ENCODE measurements at places on chromosomes 11 and 22.

GRCh38 chr11:64321533-64321932 lies 3.6 kb downstream of the PRDX5 start:
- no peak for DNase-seq

GRCh38 chr22:20852076-20852475 lies 6.5 kb downstream of the PI4KA start:
- DNase-seq = no peak

DNA sequence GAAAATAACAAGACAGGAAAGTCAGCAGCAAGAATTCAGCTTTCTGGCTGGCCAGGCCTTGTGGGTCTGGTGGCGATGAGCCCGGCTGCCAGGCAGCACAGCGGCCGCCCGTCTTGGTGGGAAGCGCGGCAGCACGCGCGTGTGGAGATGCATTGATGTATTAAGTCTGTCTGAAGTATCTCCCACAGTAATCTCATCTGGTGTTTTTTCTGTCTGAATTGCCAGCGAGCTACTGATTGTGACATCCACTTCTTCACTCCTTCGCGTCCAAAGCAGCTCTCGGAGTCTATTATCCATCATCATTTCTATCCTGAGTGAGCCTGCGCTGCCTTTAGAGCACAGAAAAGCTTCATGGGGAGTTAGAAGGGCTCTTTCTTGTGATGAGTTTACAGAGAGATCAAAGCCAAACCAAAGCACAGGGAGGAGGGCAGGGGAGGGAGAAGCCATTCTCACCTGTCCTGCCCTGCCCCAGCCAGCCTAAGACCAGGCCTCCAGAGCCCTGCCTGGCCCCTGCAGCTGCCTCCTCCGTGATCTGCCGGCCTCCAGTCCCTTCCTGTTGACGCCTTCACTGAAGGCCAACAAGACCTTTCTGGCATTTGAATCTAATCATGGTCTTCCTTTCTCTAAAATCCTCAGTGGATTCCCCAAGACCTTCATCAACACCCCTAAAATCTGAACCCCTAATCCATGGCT lies 1419.0 kb downstream of the TBC1D22A start:
- no peak for DNase-seq

DNA sequence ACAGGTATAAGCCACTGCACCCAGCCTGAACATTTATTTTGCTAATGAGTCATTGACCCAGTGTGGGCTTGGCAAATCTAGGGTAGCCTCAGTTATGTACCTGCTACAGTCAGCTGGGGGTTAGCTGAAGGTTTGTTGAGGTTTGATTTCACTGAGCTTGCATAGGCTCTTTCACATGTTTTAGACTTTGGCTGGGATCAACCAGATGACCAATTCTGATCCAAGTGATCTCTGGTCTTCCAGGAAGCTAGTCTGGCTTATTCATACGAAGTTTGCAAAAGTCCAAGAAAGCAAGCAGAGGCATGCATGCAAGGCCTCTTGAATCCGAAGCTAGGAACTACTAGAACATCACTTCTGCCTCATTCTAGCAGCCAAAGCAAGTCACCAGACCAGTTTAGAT lies 21.0 kb downstream of the SERPING1 start:
- no peak for DNase-seq

- no peak for DNase-seq
Measured at GRCh38 chr11:116558504-116559211, 214.1 kb downstream of the BUD13 start.

GRCh38 chr11:72752088-72752914 lies at the start of gene ARAP1:
Gene ARAP1 (minus strand): TSS chr11:72752408. CDS start chr11:72727128, 25,280 bp downstream.
- peak; percentile 64 for DNase-seq

GRCh38 chr22:18954990-18955571 lies 19.0 kb upstream of the PRODH start:
- DNase-seq = no peak

DNA sequence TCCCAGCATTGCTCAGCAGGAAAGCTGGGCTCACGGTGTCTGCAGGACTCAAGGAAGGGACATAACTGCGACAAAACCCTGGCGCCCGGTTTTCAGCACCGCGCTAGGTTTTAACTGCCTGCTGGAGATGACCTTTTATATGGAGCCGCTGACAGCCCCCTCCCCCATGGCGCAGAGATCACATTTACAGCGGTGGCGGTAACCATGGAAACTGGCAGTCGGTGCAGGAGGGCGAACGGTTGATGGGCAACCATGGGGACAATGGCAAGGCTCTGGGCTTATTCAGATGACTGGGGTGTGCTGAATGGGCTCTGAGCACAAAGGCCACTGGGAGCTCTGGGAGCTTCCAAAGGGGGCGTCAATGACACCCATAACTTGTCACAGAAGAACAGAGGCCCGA lies 37.2 kb downstream of the CELSR1 start:
- DNase-seq = no peak

GRCh38 chr11:15053191-15053685 lies 20.2 kb upstream of the CALCB start:
- DNase-seq = peak; percentile 47

- no peak for DNase-seq
Measured at GRCh38 chr11:70033711-70034070, 44.4 kb upstream of the ANO1 start.

- DNase-seq = no peak
Measured at GRCh38 chr11:100438376-100438775, 248.7 kb upstream of the ARHGAP42 start.

GRCh38 chr22:48103126-48103875 lies 1340.9 kb downstream of the TBC1D22A start:
- DNase-seq = no peak

DNA sequence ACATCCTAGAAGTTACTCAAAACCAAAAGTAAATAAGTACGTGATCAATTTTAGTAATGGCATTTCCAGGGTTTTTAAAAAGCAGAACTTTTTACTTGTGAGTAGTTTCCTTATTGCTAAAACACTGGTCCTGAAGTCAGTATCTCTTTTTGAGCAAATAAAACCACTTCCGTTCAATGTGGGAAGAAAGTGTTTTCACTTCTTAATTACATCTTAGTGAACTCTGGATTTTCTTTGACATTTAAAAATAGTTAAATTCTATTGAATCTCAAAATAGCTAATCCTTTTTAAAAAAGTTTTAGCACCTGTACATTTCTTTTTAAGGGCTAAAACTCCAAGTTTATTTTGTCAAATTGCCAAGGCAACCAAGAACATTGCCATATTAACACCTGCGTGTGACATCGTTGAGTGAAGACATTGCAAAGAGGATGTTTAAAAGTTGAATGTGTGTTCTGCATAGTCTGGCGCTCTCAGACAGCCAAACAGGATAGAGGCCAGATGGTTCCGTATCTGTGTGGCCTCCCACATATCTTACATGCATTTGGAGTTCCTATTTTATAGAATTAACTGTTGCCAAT lies 17.2 kb upstream of the OR5B21 start:
- DNase-seq = peak; percentile 74

- no peak for DNase-seq
Measured at GRCh38 chr11:67054836-67055523, 1.7 kb upstream of the RHOD start.

- no peak for DNase-seq
Measured at GRCh38 chr11:31819621-31820437, 8.7 kb upstream of the PAX6 start.

DNA sequence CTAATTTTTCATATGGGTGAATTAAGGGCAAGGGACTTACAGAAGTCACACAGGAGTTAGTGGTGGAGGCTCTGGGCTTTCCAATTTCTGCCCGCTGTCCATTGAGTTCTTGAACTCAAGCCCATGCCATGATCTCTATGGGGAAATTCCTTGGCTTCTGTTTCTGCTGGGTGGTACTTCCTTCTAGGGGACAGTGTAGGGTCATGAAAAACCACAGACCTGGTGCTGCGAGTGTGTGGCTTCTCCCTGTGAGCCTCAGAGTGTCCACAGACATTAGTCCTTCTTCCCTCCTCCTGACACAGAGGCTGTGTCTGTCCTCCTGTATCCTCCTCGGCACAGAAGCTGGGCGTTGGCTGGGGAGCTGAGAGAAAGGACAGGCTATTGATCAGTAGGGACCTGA lies 6.3 kb upstream of the SEZ6L start:
- no peak for DNase-seq

GRCh38 chr11:61602775-61603569 lies 22.1 kb upstream of the SYT7 start:
- no peak for DNase-seq

- DNase-seq = no peak
Measured at GRCh38 chr11:19453651-19454257, 213.0 kb upstream of the E2F8 start.

GRCh38 chr22:33867118-33867866 lies 53.0 kb downstream of the LARGE1 start:
- DNase-seq = no peak

DNA sequence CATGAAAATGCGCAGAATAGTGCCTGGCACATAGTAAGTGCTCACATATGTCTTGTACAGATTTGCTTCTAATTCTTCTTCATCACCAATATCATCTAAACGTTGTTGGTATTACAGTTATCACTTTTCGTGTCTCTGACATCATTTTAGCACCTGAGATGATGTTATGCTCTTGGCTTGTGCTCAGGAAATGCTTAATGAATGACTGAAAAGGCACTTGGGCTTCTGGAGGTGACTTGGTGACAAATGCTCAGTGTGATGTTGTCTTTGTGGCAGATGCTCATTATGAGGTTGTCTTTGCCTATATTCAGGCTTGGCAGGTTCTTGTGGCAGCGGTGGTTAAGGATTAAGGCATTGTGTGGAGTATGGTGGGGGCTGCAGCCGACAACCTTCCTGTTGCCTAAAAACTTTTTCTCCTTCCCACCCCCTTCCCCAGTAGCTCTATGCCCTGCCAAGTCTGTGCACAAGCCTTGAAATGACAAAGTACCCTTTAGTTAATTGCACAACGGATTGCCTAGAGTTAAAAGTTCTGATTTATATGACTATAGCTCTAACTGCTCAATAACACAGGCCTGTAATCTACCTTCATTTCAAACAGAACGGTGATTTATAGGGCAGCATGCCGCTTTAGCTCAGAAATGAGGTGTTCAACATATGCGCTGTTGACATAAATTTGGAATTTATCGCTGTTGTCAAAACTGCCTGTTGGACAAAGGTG lies 82.5 kb downstream of the ZBTB16 start:
- DNase-seq = no peak

GRCh38 chr11:110878513-110878912 lies 166.3 kb upstream of the ARHGAP20 start:
- DNase-seq = no peak

- no peak for DNase-seq
Measured at GRCh38 chr22:36325154-36326031, 62.4 kb downstream of the MYH9 start.

DNA sequence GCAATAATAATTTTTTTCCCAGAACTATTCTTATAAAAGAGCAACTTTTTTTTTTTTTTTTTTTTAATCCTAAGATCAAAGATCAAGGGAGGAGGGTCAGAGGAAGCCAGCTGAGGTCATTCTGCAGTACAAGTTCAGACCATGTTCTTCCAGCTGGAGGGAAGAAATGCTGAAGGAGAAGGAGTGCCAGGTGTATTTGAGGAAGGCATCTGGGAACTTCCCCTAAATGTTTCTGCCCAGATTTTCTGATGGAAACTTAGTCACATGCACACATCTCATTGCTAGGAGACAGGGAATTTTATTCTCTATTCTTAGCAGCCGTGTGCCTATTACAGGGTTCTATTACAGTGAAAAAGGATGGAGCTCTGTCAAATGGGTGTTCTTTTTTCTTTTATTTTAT lies 208.4 kb downstream of the ARHGAP42 start:
- DNase-seq = no peak

- DNase-seq = no peak
Measured at GRCh38 chr11:67469508-67469811, 409 bp upstream of the TMEM134 start.

DNA sequence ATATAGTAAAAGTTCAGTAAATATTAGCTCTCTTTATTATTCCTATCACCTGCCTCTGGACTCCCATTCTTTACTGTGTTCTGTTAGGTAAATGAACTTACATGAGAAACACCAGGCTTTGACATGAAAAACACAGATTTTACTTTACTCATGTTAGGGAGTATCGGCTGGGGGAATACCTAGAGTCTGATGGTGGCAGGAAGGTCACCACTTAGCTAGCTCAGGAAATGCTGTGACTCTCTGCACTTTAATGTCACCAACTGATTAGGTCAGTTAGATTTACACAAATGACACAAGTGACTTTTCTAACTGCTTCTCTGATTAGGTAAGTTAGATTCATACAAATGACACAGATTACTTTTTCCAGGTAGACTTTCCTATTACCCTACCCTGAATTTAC lies 225.1 kb downstream of the SWAP70 start:
- DNase-seq = no peak

GRCh38 chr22:18024276-18024939 lies at the start of gene MICAL3:
Gene MICAL3 (minus strand): TSS chr22:18024561. CDS start chr22:17906812, 117,749 bp downstream.
- DNase-seq = peak; percentile 56

DNA sequence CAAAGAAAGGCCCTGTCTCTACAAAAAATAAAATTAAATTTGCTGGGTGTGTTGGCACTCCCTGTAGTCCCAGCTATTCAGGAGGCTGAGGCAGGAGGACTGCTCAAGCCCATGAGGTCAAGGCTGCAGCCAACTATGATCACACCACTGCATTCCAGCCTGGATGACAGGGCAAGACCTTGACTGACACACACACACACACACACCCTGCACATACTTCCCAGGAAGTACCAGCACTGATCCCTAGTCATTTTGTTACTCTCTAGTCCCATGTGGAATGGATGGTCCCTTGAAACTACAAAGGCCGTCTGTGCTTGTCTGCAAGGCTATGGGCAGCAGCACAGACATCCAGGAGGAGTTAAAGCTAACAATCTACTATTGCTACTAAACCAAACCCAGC lies 59.7 kb upstream of the CYP2D6 start:
- DNase-seq = no peak

DNA sequence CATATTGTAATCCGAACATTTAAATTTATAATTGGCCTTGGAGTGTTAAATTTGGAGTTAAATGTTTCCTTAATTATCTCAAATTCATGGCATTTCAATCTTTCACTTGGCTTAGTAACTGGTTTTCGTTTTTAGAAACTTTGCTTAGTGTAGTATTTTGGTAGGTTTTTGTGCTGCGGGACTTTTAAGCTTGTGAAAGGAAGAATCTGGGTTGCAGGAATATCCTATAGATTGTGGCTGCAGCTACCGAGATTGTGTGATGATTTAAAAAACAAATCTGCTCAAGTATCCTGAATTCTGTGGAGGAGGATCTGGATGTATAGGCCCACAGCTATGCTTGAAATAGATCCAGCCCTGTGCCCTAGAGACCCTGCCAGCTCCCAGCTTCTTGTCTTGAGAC lies 27.1 kb downstream of the OSBP2 start:
- no peak for DNase-seq
